ENCODE measurements at places on chromosomes 7 and 10. TPM values are rescaled to one million over a fixed set of nuclear protein-coding genes. Genes with fewer than 3 reads are reported as not detected.

- no peaks in the 10 kb centered on the region for H3K36me3 ChIP-seq
- H3K27me3 ChIP-seq: peaks cover 12% of the 10 kb centered on the region
- H3K4me3 ChIP-seq: no peak overlapping the region
- DNase-seq: no peak
These were observed 317.0 kb downstream of the DNAJB6 start for GRCh38 chr7:157653827-157654207.

GRCh38 chr7:33678569-33679335 is 226.6 kb upstream of the BMPER start:
- no peak overlapping the region for H3K4me3 ChIP-seq
- H3K36me3 ChIP-seq: no peaks in the 10 kb centered on the region
- no peaks in the 10 kb centered on the region for H3K4me1 ChIP-seq
- H3K27ac ChIP-seq: no peak overlapping the region
- no peaks in the 10 kb centered on the region for H3K27me3 ChIP-seq

- H3K36me3 ChIP-seq: no peaks in the 10 kb centered on the region
- H3K4me3 ChIP-seq: no peak overlapping the region
- H3K27me3 ChIP-seq: no peaks in the 10 kb centered on the region
These were observed 101.9 kb downstream of the MICU1 start for GRCh38 chr10:72523932-72524396.

DNA sequence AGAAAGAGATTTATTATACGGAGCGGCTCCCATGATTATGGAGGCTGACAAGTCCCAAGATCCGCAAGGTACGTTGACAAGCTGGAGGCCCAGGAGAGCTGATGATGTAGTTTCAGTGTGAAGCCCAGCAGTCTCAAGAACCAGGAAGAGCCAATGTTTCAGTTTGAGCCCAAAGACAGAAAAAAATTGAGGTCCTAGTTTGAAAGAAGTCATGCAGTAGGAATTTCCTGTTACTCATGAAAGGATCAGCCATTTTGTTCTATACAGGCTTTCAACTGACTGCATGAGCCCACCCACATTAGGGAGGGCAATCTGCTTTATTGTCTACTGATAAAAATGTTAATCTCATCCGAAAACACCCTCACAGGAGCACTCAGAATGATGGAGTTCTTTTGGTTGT is 51.5 kb downstream of the CCDC71L start:
- no peak overlapping the region for H3K27ac ChIP-seq
- H3K4me3 ChIP-seq: no peak overlapping the region
- H3K4me1 ChIP-seq: no peaks in the 10 kb centered on the region

DNA sequence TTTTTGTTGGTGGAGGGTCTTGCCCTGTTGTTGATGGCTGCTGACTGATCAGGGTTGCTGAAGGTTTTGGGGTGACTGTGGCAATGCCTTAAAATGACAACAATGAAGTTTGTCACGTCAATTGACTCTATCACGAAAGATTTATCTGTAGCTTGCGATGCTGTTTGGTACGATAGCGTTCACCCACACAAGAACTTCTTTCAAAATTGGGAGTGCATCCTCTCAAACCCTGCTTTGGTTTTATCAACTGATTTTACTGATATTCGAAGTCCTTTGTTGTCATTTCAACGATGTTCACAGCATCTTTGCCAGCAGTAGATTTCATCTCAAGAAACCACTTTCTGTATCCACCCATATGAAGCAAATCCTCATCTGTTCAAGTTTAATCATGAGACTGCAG is 26.0 kb downstream of the NAMPT start:
- no peaks in the 10 kb centered on the region for H3K27me3 ChIP-seq
- H3K4me1 ChIP-seq: no peaks in the 10 kb centered on the region
- no peak overlapping the region for H3K4me3 ChIP-seq
- no peak overlapping the region for H3K27ac ChIP-seq

The VSTM4 gene
- 20.1 TPM for total RNA-seq

Measured in heart right ventricle (tissue), 16 donors.